ENCODE measurements at places on chromosomes 1 and 21.

- no peak for DNase-seq
These were observed 59.5 kb downstream of the ATP2B4 start for GRCh38 chr1:203686091-203686632.

DNA sequence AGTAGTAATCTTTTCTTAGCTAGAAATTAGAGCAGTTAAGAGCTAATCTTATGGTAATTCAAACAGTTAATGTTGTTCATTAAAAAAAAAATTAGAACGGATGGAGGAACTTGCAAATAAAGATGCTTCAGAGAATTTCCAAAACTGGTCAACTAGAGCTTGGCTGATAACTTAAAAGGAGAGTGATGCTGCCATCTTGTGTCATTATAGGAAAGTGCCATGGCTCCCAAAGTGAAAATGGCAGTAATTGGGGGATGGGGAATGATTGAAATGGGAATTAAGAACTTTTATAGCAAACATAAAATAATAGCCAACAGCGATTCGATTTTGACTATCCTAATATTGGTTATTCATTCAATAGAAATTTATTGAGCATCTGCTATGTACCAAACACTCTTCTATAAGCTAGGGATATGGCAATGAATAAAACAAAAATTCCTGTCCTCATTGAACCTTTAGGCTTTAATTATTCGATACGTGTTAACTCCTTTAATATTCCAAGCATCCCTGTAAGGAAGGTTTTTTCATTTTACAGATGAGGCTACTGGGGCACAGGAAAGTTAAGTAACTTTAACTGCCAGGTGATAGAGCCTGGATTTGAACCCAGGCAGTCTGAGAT lies 5.7 kb upstream of the PLPP3 start:
- no peak for DNase-seq

- DNase-seq = no peak
These were observed 26.3 kb downstream of the FTCD start for GRCh38 chr21:46128933-46129571.

DNA sequence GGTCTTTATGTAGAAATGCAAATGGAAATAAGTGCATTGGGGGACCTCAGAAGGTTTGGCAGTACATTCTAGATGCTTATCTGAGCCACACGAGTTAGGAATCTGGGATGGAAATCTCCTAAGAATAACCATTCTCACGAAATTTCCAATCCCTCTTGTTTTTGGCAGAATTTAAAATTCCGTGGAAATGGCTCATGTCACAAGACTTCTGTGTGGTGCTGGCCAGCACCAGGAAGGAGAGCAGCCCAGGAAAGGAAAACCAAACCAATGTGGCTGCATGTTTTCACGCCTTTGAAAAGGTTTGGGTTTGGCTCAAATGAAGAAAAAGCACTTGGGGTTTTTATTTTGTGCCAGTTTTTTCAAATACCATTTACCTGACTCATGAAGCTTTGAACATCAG lies 80.1 kb upstream of the KCNK2 start:
- DNase-seq = no peak

DNA sequence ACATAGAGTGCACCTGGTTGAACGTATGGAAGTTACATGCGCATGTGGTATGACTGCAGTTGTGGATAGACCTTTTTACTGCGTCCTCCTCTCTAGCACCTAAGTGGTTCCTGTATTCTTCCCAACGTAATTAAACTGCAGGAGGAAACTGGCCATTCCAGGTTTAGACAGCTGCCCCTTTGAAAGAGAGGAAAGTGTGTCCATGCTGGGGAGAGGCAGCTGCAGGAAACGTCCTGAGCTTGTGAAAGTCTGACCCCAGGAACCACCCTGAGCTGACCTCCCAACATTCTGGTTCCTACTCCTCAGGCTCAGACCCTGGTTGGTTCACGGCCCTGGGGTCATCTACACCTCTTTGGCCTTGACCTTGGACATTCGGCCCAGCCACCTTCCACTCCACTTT lies 309.3 kb downstream of the DISC1 start:
- no peak for DNase-seq

DNA sequence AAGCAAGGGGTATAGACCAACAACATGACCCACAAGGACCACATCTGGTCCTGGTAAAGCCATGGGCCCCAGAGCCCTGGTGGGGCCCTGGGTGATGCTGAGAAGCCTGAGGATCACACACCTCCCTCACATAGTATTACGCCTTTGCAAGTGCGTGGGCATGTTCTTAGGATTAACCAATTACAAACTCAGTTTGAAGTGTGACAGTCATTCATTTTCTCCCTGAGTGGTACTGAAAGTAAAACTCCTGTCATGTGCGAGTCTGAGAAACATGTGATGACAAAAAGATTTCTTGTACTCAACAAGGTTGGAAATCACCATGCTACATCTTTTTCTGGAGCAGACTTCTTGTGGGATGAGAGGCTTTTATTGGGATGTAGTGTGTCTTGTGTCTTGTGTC lies 315.3 kb upstream of the DUSP10 start:
- DNase-seq = no peak

All from NCI-H1436 treated with DMSO at 0.1 percent for 48 hours (cell line).